ENCODE measurements at places on chromosomes 7 and 10.
A peak's percentile ranks its signal among the peaks of the same experiment; 100 is the strongest.

DNA sequence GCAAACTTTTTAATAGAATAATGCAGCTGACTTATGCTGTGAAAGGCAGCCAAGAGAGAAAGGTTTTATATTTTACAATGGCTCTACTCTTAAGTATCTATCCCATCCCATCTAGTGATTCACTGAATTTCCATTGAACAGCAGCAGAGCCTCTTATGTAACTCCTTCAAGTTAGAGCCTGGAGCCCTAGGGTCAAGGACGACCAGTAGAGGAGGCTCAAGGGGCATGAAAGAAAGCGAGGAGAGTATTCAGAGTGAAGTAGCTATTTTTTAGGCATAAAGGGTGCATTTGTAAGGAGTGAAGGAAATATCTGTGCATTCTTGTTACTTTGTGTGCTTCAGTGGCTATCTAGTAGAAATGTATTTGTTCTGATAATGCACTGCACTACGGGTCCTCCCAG lies 180.2 kb upstream of the TPK1 start:
- no peak for DNase-seq

GRCh38 chr10:83915801-83916200 lies 223.5 kb upstream of the GHITM start:
- DNase-seq: no peak

DNA sequence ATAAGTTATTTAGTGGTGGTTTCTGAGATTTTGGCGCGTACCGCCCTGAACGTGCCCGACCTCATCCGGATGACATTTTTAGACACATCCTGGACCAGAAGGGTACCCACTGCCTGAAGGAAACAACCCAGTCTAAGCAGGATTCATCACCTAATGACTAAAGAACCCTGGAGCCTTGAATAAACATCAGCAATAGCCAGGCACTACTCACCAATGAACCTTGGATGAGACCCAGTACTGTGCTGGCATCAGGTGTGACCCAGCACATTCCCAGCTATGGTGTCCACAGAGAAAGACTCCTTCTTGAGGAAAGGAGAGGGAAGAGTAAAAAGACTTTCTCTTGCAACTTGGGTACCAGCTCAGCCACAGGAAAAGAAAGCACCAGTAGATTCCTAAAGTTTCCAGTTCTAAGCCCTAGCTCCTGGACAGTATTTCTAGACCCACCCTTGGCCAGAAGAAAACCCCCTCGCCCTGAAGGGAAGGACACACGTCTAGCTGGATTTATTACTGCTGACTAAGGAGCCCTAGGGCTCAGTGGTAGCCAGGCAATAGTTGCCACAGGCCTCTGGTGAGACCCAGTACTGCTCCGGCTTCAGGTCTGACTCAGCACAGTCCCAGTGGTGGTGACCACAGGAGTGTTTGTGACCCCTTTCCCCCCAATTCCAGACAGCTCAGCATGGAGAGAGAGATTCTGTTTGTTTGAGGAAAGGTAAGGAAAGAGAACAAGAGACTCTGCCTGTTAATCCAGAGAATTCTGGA lies 32.5 kb downstream of the ZNF277 start:
- DNase-seq: no peak

- DNase-seq: no peak
Observed at GRCh38 chr7:93382362-93382761, 150.2 kb downstream of the VPS50 start.

- no peak for DNase-seq
Observed at GRCh38 chr10:8104005-8104404, 49.5 kb downstream of the GATA3 start.

DNA sequence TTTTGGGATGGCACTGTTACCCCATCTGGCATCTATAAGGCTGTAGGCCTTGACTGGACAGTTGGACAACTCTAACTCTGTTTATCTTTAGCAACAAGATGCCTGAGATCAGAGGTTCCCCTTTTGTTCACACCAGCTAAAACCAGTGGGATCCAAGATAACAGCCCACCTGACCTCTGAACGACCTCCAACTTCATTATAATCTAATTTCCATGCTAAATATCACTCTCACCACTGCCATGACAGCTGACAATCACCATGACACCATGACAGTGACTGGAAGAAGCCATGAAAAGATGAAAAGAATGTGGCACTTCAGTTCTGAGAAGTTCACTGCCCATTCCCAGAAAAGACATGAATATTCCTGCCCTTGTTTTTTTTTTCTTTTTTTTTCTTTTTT lies 281.4 kb upstream of the TAC1 start:
- no peak for DNase-seq

GRCh38 chr10:133476641-133476990 lies 22.9 kb downstream of the SCART1 start:
- DNase-seq: no peak

GRCh38 chr7:65972976-65973375 lies 9.0 kb downstream of the GUSB start:
- DNase-seq: no peak

- DNase-seq: peak; percentile 58
Observed at GRCh38 chr10:110311357-110311949, 6.7 kb upstream of the SMNDC1 start.

DNA sequence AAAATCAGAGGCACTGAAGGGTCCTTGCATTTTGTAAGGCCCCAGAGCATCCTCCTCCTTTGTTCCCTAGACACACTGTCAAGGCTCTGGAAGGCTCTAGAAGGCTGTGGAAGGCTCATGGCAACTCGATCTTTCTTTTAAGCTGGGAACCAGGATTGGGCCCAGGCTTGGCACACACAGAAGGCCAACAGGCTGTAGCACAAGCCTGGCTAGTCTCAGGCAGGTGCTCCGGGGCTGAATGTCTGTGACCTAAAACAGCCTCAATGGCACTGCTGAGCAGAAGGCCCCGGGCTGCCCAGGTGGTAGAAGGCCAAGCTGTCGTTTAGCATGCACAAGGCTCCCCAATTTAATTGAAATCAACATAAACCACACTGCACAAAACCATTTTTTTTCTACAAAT lies 55.7 kb downstream of the PRKAG2 start:
- DNase-seq: no peak

DNA sequence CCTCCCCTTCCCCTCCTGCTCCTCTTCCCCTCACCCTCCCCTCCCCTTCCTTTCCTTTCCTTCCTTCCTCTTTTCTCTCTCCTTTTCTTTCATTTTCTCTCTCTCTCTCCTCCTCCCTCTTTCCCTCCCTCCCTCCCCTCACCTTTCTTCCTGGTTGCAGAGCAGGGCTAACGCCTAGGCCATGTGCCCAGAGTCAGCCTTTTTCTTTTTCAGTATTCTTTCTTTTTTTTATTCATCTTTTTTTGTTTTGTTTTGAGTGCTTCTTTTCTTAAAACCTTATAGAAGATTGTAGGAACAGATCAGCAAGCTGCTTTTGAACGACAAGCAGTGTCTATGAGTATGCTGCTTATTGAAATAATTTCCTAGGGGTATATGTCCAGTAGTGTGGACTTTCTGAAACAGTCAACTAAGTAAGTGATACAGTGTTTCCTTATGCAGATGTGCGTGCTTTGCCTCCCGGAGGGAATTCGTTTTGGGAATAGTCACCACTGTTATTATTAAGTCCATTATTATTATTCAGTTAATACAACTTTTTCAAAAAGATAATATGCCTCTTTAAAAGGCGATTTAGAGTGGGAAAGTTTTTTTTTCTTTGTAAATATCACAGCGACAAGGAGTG lies 219.2 kb downstream of the CAMK1D start:
- no peak for DNase-seq

DNA sequence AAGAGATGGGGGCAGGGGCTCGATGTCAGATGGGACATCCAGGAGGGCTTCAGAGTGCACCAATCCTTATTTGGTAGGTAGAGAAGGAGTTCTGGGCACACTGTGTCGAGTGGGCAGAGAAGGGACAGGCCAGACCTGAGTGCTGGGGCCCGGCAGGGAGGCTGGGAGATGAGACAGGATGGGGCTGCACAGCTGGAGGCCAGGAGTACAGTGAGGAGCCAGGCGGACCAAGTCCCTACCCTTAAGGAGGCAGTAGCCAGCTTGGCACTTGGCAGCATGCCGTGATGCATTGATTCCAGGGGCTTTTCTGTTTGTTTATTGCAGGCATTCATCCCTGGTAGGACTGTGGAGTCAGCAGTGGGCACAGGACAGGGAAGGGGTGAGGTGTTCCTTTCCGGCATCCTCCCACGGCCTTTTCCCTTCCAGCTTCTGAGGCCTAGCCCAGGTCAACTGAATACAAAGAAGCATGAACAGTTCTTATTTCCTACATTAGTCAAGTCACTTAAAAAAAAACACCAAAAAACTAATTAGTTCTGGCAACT lies 168.8 kb upstream of the CDCA7L start:
- no peak for DNase-seq

DNA sequence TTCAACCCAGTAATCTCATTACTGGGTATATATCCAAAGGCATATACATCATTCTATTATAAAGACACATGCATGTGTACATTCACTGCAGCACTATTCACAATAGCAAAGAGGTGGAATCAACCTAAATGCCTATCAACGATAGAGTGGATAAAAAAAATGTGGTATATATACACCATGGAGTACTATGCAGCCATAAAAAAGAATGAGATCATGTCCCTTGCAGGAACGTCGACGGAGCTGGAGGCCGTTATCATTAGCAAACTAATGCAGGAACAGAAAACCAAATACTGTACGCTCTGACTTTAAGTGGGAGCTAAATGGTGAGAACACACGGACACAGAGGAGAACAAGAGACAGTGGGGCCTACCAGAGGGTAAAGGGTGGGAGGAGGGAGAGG lies 105.5 kb downstream of the SLC25A13 start:
- no peak for DNase-seq

- DNase-seq: no peak
Observed at GRCh38 chr7:83849131-83849530, 200.2 kb upstream of the SEMA3E start.

Data from midbrain (tissue), 1 donor.